NCI-H2029 treated with DMSO at 0.1 percent for 48 hours (cell line): ENCODE measurements at places on chromosomes 7 and 10.

GRCh38 chr7:150413640-150414081 lies 34.5 kb downstream of the ZNF775 start:
- DNase-seq, result no peak

- DNase-seq, result no peak
These were observed 7.9 kb downstream of the ENO4 start for GRCh38 chr10:116857156-116857555.

- DNase-seq, result no peak
These were observed 96.6 kb downstream of the ANKRD30A start for GRCh38 chr10:37222046-37222445.

DNA sequence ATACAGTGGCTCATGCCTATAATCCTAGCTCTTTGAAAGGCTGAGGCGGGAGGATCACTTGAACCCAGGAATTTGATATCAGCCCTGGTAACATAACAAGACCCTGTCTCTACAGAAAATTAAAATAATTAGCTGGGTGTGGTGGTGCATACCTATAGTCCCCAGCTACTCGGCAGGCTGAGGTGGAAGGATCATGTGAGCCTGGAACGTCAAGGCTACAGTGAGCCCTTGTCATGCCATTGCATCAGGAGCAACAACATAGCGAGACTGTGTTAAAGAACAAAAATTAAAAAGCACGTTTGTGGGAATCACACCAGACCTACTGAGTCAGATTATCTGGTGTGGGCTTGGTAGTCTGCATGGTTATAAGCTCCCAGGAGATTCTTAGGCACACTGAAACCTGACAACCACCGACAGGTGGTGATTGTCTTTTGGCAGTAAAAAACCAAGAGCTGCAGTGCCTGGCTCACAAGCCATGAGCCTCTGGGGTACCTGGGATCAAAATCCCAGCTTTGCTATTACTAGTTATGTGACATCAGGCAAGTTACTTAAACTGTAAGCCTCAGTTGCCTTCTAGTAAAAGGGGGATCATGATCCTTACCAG lies 146.9 kb downstream of the SND1 start:
- DNase-seq, result no peak

DNA sequence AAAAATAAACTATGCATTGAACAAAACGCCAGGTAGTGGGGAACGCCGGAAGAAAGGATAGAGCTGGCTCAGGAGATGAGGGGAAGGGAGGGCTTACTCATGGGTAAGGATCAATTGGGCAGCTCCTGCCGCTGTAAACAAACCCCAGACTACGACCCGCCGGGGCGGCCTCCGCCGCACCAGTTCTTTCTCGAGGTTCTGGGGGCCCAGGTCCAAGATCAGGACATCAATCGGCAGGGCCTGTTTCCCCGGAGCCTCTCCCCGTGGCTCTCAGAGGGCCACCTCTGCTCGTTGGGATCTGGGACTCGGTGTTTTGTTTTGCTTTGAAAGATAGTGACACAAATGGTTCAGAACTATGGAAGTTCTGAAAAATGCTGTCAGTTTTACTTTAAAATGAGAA lies 140.4 kb downstream of the ELFN1 start:
- no peak for DNase-seq

GRCh38 chr10:132363376-132363775 lies 31.4 kb downstream of the LRRC27 start:
- DNase-seq, result no peak

DNA sequence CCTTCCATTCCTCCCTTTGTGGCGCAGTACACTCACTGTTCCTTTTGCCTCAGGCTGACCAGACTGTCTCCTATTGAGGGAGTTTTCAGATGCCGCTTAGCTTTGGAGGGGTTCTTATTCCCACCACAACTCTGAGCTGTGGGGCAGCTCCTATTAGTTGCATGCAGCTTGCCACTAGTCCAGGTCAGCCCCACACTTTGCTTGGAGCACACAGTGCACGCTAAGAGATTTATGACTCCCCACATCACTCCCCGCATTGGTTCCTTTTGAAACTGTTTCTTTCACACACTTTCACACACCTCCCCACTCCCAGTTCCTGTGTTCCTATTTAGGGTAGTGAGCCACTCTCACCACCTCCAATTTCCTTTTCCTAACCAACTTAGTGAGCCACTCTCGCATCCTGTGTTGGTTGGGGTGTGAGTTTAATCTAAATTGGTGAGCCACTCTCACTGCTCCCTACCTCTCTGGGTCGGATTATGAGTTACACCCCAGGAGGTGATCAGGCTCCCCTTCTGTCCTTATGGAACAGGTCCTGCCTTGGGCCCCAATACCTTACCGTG lies 10.4 kb upstream of the ZNF485 start:
- no peak for DNase-seq

- DNase-seq, result no peak
These were observed 45.2 kb upstream of the EBF3 start for GRCh38 chr10:130009228-130009627.

DNA sequence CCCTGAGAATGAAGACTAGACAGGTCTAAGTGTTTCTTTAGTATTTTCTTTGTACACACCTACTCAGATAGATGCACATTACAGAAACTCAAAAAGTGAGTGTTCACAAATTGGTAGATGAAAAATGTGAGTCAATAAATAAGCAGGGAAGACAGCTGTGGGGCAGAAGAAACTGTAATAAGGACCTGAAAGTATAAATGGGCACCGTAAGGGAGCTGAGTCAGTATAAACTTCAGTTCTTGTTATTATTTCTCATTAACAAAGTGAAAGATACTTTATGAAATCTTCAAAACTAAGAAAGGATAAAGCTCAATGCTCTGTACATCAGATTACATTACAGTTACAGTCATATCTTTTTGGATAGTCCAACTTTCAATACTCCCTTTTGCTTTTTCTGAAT lies 2.5 kb downstream of the MTPN start:
- no peak for DNase-seq

GRCh38 chr7:93949423-93949822 lies 27.9 kb downstream of the GNG11 start:
- DNase-seq, result no peak

DNA sequence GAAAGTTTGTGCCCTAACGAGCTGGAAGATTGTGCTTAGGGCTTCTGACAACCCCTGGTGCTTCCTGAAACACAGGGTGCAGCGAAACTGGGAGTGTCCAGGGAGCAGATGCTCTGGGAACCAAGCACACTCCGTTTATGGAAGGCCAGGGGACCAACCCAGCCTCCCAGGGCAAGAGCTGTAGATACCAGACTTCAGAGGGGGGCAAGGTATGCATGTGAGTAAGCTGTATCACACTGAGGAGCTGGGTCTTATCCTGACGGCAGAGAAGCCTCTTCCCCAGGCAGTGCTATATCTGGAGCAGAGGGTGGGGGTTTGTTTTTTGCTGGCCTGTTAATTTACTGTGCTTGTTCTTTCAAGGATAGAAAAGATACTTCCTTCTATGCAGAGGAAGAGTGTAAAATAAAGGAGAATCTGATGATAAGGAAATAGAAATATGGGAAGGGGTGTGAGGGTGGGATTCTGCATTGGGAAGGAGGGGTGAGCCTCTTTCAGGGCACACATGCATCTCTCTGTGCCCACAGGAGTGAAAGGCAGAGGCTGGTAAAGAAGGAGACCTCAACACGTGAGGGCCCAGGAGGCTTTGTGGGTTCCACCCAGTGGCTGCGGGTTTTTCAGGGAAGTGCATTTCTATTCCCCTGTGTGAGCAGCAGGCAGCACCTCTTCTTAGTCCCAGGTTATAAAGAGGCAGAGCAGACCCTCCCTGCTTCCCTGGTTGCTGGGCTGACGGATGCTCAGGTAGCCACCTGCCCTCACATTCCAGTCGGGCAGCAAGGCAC lies 314.1 kb downstream of the TCERG1L start:
- DNase-seq, result no peak

DNA sequence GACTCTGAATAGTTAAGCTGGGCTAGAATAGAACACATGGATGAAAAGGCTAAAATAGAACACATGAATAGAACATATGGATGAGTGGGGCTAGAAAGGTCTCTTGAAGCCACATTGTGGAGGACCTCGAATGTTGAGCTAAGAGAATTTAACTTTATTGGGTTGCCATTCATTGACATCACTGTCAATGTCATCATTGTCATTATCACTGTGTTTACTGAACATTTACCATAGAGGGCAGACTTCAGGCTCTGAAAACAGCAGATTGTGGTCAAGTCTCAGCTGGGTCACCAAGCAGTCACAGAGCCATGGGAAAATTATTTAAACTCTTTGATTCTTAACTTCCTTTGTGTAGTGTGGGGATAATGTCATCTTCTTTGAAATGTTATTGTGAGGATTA lies 80.4 kb downstream of the WDFY4 start:
- no peak for DNase-seq

DNA sequence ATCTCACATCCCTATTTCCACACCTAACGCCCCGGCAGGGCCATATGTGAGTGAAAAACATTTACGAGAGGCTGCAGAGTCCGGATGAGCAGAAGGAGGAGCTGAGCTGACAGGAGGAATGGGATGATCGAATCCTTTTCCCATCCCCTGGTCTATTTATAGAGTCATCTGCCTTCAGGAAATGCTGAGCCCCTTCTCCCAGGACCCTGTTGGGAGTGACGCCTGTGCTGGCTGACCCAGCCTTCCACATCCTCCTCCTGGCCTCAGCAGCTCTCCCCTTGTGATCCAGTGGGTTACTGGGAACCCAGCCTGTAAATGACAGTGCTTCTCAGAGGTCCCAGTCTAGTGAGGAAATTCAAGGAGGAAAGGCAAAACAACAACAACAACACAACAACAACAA lies 16.6 kb downstream of the DENND2A start:
- DNase-seq, result no peak

- no peak for DNase-seq
These were observed 764 bp upstream of the TCF7L2 start for GRCh38 chr10:112949143-112949823.

GRCh38 chr7:108947526-108947925 lies 377.9 kb downstream of the DNAJB9 start:
- DNase-seq, result no peak

- DNase-seq, result no peak
These were observed 12.0 kb downstream of the SHH start for GRCh38 chr7:155800301-155800700.

DNA sequence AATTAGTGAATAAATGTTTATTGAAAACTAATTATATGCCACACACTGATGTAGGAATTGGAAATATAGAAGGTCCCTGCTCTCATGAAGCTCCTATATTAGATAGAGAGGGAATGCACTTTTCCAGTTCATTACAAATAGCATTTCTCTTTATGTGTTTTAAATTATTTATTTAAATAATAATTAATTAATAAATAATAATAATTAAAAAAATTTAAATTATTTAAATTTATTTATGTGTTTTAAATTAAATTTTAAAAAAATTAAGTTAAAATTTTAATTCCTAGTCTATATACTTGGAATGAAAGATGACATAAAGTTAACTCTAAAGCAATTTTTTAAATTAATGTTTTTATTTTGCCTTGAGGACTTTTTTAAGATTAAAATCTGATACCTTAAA lies 121.7 kb upstream of the ZNF804B start:
- no peak for DNase-seq

DNA sequence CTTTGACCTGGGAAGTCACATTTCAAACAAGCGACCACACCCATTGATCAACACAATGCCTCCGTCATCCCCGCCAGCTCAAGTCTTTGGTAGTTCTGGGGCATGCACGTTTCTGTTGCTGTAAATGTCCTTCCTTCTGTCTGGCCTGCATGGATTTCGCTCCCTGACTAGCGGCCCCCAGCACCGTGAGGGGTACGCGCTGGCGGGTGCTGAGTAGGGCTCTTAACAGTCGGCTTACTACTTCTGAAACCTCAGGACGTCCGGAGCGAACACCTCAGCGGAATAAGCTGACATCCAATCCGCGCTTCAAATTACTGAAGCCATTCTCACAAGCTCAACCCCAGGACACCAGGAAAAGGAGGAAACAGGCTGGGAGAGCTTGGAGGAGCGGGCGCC lies 505 bp downstream of the NUDCD3 start:
- DNase-seq, result peak; percentile 11

GRCh38 chr7:41786404-41786803 lies 83.5 kb upstream of the INHBA start:
- DNase-seq, result no peak
